ENCODE measurements at places on chromosomes 4 and X.

GRCh38 chr4:110042545-110043517, 130.1 kb downstream of the EGF start:
- no peak for DNase-seq

- no peak for DNase-seq
Observed at GRCh38 chr4:99586322-99586721, 11.7 kb downstream of the MTTP start.

DNA sequence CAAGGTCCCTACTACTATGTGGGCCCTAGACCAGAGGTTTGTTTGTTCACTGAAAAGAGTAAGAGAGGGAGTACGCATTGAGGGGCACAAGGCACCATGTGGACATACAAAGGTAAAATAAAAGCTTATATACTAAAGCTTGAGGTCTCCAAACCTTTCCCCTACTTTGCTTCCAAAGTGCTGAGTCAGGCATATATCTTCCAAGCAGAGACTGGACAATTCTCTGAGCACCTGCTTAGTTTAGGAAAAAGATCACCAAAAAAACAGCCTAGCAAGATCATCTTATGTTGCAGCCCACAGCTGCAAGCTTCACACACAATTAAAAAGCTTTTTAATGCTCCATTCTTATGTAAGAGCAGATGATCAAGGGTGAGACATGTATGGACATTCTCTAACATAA, 119.5 kb downstream of the WDFY3 start:
- no peak for DNase-seq

DNA sequence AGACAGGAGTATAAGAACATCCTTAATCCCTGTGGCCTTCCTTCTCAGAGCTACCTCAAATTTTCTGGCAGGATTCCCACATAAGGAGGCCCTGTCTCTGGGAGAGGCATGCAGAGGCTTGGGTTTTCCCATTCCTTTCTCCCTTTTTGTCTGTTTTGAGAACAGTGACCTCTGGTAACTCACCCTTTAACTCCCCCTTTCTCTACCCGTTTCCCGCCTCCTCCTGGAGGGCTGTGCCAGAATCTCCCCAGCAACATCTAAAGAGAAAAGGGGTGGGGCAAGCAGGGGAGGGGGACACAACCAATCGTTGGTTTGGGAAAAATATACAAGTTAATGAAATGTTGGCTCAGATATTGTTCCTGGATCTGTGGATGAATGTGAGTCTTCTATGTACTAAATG, 303.7 kb upstream of the IRS4 start:
- DNase-seq: no peak

GRCh38 chr4:182507805-182508204, 264.6 kb downstream of the TENM3 start:
- DNase-seq: no peak

DNA sequence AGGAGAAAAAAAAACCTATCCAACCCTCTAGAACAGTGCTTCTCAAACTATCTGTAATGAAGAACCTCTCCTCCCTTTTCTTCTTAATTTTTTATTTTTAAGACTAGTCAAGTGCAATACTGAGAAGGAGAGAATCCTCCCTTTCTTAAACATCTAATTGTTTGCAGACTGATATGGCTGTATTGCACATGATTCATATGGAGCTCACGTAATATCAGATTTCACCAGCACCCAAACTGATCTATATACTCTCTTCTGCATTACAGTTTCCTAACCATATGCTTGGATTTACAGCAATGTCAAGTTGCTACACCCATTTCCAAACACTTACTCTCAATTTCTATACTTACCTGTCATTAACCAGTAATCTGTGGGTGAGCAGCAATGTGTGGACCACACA, 9.5 kb downstream of the PRMT9 start:
- no peak for DNase-seq

- no peak for DNase-seq
Observed at GRCh38 chr4:77001907-77002306, 52.4 kb downstream of the SEPTIN11 start.

DNA sequence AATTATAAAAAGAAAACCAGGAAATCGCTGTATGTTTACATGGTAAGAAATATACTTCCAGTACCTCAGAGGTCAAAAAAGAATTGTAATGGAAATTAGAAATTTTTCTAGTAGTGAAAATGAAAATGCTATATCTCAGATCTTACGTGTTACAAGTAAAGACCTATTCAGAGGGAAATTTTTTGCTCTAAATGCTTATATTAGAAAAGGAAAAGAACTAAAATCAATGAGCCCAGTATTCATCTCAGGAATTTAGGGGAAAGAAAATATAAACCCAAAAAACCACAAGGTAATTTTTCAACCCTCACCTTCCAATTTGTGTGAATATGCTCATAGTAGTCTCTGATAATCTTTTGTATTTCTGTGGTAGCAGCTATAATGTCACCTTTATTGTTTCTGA, 145.6 kb downstream of the RAP1GDS1 start:
- DNase-seq: no peak

DNA sequence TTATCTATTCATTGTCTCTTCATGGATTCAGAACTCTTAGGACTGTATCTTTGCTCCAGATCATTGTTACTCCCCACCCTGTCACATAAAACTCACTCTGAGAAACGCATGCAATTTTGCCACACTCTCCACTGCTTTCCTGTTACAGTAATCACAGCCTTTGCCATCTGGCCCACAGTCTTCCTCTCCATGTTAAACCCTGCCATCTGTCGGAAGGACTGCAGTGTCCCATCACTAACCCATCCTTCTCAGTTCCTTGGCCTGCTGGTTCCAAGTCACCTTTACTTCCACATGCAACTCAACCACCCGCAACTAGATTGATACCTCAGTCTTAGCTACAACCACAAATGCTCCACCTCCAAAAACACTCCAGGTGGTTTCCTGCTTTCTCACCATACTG, 308.7 kb upstream of the FAM241A start:
- no peak for DNase-seq

Data from stimulated activated CD4-positive, alpha-beta T cell treated with anti-CD3 and anti-CD28 coated beads, TNF-alpha, amount 100 ng/mL, for 1 hour (primary cell).